ENCODE measurements at places on chromosomes 1 and 21. TPM values are rescaled to one million over a fixed set of nuclear protein-coding genes. Genes with fewer than 3 reads are reported as not detected.

LYPLAL1 gene
- 30.3 TPM for polyA plus RNA-seq

GRCh38 chr21:45404730-45405270, at the start of gene COL18A1:
COL18A1 (plus strand) TSS chr21:45405165; CDS start chr21:45405231, 66 bp downstream.
- H3K36me3 ChIP-seq = no peaks in the 10 kb centered on the region
- peaks cover 46% of the 10 kb centered on the region for H3K27me3 ChIP-seq
- no peak for DNase-seq
- no peak within 1 kb of the TSS for H3K27ac ChIP-seq
- peak within 1 kb of the TSS; percentile 48 for H3K4me3 ChIP-seq
- H3K4me1 ChIP-seq = peaks cover 6% of the 10 kb centered on the region

GRCh38 chr1:55005351-55006140, 6.8 kb downstream of the BSND start:
- DNase-seq = no peak
- H3K27me3 ChIP-seq = peaks cover 4% of the 10 kb centered on the region
- no peaks in the 10 kb centered on the region for H3K36me3 ChIP-seq

NPPA gene
- polyA plus RNA-seq = 1.8 TPM

NMNAT2 gene
- polyA plus RNA-seq = 3.3 TPM

DNA sequence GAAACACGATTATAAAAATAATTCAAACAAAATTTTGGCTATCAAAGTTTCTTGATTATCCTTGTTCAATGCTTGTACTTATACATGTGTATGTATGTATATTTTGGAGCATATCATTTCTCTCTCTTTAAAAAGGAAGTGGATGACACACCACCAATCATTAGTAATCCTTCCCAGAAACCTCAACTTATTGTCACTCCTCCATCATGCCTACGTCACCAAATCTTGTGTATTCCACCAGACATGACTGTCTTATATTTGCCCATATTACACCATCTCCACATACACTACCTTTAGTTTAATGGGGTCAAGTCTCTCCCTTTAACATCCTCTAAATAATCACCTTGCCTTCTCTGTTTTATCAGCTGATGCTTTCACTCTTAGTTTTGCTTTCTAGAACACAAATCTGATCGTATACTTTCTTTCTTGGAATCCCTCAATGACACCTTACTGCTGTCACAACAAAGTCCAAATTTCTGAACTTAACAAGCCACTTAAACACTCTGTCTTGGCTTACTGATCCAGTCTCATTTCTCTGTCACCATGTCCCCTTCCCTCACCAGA, 124.0 kb downstream of the BRINP3 start:
- no peaks in the 10 kb centered on the region for H3K27me3 ChIP-seq
- no peaks in the 10 kb centered on the region for H3K4me1 ChIP-seq
- DNase-seq = peak; percentile 19
- no peaks in the 10 kb centered on the region for H3K36me3 ChIP-seq
- no peak overlapping the region for H3K27ac ChIP-seq
- no peak overlapping the region for H3K4me3 ChIP-seq

DNA sequence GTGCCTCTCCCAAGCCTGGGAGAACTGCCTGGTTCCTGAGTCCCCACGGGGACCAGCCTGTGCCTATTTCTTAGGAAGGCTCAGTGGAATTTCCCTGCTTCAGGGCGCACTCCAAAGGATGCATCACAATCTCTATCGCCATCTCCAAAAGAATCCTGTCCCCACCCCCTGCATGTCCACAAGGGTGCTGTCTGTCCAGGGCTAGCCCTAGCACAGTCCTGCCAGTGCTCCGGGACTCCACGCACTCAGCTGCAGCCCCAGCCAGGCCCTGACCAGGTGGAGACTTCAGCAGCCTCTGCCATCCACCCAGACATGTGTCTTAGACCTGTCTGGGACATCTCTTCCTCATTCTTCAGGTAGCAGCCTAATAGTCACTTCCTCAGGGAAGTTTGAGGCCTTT, 199.7 kb downstream of the GRIK3 start:
- no peak for DNase-seq
- no peak overlapping the region for H3K4me3 ChIP-seq
- no peaks in the 10 kb centered on the region for H3K27me3 ChIP-seq
- no peaks in the 10 kb centered on the region for H3K36me3 ChIP-seq

- no peak overlapping the region for H3K27ac ChIP-seq
- H3K27me3 ChIP-seq = no peaks in the 10 kb centered on the region
- DNase-seq = peak; percentile 19
- H3K4me3 ChIP-seq = no peak overlapping the region
Observed at GRCh38 chr1:45456531-45456930, 34.4 kb downstream of the TESK2 start.

GRCh38 chr1:228684607-228685006, 50.7 kb upstream of the RHOU start:
- peaks cover 5% of the 10 kb centered on the region for H3K27me3 ChIP-seq
- no peaks in the 10 kb centered on the region for H3K4me1 ChIP-seq
- no peaks in the 10 kb centered on the region for H3K36me3 ChIP-seq
- no peak overlapping the region for H3K4me3 ChIP-seq
- no peak overlapping the region for H3K27ac ChIP-seq

- no peak within 1 kb of the TSS for H3K27ac ChIP-seq
- H3K4me1 ChIP-seq = no peaks in the 10 kb centered on the region
- DNase-seq = no peak
- no peaks in the 10 kb centered on the region for H3K36me3 ChIP-seq
Observed at GRCh38 chr1:158781104-158781503, at the start of gene OR6N2. OR6N2 (minus strand) TSS chr1:158781204; CDS start chr1:158777635, 3,569 bp downstream.
